ENCODE measurements at places on chromosomes 11 and 22. TPM values are rescaled to one million over a fixed set of nuclear protein-coding genes. Genes with fewer than 3 reads are reported as not detected.

PELI3 gene
- polyA plus RNA-seq: 6.8 TPM

OR51M1 gene
- polyA plus RNA-seq: not detected

DUSP8 gene
- not detected for polyA plus RNA-seq

ZFP91 gene
- polyA plus RNA-seq: 7.3 TPM

SART1 gene
- 50.5 TPM for polyA plus RNA-seq

APOBEC3H gene
- 6.2 TPM for polyA plus RNA-seq

ALX4 gene
- polyA plus RNA-seq: not detected

APOA1 gene
- polyA plus RNA-seq: 0.50 TPM

DDX10 gene
- polyA plus RNA-seq: 16.1 TPM

MGAT3 gene
- not detected for polyA plus RNA-seq

GRCh38 chr22:50184902-50185374 is 775 bp upstream of the TRABD start:
- DNase-seq: no peak

- DNase-seq: peak; percentile 24
Observed at GRCh38 chr11:118791961-118792569, 1.1 kb upstream of the DDX6 start.

GRCh38 chr11:102384419-102385079 is 37.5 kb downstream of the BIRC2 start:
- no peak for DNase-seq

DNA sequence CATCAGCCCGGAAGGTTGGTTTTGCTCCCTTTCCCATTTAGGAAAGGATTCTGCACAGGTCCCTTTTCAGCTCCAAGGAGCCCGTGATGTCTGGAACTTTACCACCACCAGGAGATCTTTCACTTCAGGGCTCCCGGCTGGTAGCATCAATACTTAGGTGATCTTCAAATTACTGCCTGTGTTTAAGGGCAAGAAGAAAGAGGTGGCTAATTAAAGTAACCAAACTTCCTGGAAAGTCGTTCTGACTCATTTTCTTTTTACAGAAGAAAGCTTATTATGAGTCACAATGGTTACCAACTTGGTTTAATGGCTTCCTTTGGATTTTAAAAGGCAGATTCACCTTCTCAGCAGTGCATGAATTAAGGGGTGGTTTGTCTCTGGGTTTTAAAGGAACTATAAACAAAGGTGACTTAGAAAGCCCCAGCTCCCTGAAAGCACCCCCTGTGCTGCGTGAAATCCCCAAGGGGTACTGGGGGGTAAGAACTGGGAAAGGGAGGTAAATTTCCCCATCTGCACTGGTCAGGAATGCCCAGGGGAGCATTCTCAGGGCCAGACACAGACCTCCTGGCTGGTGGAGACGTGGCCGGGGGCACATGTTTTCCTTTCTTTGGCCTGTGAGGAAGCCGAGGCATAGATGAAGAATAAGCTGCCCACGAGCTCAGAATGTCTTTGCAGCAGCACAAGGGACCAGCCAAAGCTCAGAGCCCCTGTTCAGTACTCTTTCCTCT is 8.8 kb downstream of the POU2F3 start:
- no peak for DNase-seq

DNA sequence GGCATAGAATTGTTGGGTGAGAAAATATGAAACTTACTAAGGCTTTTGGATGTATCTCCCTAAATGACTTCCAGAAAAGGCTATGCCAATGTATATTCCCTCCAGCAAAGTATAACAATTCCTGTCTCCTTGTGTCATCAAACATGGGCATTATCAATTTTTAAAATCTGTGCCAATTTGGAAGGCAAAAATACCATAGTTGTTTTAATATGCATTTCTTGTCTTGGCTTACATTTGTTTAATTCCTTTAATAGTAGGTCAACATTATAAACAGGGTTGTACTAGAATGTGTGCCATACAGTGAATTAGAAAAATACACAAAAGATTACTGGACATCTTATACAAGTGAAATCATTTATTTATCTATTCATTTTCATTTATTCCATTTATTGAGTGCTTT is 41.6 kb downstream of the DCUN1D5 start:
- DNase-seq: no peak

GRCh38 chr22:19680911-19681862 is 33.1 kb upstream of the SEPTIN5 start:
- no peak for DNase-seq

DNA sequence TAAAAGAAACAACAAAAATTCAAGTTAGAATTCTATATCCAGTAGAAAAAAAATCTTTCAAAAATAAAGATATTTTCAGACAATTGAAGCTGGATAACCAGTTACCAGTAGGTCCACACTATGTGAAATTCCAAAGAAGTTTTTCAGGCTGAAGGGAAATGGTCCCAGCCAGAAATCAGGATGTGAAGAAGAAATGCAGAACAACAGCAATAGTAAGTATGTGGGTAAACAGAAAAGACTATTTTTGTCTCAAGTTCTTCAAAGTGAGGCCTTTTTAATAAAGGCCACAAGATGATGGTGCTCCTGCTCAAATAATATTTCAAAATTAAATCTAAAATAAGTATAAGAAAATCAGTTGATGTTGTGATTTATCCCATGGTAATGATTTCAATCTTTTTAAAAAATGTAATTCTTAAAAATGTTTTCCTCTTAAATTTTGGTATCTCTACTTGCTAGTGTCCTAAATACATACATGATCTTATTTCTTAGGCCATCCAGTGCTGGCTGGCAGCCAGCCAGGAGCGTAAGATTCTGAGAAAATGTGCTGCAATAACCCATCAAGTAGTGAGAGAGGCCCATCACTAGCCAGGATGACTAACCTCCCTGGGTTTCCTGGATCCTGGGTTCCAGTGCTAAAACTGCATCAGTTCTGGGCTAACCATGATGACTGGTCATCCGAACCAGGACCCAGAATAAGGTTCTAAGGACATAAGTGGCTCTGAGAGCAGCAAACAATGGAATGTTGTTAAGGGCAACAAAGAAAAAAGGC is 15.6 kb upstream of the UCP3 start:
- no peak for DNase-seq

GRCh38 chr22:49097966-49098365 is 729.7 kb downstream of the BRD1 start:
- DNase-seq: no peak

- DNase-seq: no peak
Observed at GRCh38 chr11:74022546-74022945, 13.7 kb upstream of the UCP3 start.

DNA sequence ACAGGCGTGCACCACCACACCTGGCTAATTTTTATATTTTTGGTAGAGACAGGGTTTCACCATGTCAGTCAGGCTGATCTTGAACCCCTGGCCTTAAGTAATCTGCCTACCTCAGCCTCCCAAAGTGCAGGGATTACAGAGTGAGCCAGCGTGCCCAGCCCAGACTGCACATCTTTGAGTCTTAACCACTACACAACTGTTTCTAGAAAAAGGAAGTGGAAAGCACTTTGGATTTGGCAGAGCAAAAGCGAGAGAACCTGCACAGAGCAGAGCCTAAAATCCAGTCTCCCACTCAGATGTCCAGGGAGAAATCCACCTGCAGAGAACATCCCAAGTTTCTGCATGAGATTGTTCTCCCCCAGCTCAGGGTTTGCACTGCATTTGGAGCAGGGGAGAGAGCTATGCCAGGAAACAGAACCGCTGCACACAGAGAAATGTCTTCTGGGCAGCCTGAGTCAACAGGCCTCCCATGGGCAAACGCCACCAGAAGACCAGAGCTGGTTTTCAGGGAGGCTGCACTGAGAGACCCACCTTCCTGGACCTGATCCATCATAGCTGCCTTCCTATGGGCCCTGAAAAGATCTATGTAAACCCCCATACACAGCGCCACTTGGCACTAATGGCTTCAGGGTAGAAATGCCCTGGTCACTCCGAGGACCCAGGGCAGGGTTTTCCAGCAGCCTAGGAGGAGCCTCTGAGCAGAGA is 54.0 kb downstream of the RPUSD4 start:
- no peak for DNase-seq

DNA sequence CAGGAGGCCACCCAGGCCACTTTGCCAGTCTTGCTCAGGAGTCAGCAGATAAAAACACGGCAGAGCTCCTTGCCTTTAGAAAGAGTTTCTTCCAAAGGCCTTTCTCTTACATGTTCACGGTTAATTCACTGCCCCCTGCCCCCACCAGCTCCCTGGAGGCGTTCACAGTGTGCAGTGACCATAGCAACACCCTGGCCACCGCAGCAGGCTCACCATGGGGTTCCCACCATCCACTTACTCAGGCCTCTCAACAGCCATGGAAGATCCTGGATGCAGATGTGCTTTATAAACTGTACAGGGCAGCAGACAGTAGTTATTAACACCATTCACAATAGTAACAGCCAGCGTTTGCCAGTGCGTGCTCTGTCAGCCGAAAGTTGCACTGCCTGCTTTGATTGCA is 10.6 kb upstream of the MYO7A start:
- no peak for DNase-seq

- DNase-seq: peak; percentile 42
Observed at GRCh38 chr11:3341298-3341697, 37.6 kb downstream of the ZNF195 start.

DNA sequence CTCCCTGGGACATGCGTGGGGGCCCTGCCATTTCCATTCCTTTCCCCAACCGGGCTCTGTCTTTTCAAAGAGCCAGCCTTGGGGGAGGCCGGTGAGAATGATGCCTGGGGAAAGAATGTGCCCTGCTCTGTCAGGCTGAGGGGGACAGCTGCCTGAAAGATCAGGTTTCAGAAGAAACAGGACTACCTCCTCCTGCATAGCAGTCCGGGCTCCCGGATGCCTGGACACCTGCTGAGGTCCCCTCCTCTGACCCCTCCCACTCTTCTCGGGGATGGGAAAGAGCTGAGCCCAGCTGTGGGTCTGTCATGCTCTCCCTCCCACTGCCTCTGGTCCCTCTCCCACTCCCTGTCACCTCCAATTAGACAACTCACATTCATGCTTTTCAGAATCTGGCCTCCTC is 41.8 kb upstream of the CDON start:
- DNase-seq: no peak

- no peak for DNase-seq
Observed at GRCh38 chr11:3087821-3088800, 30.9 kb upstream of the CARS1 start.

DNA sequence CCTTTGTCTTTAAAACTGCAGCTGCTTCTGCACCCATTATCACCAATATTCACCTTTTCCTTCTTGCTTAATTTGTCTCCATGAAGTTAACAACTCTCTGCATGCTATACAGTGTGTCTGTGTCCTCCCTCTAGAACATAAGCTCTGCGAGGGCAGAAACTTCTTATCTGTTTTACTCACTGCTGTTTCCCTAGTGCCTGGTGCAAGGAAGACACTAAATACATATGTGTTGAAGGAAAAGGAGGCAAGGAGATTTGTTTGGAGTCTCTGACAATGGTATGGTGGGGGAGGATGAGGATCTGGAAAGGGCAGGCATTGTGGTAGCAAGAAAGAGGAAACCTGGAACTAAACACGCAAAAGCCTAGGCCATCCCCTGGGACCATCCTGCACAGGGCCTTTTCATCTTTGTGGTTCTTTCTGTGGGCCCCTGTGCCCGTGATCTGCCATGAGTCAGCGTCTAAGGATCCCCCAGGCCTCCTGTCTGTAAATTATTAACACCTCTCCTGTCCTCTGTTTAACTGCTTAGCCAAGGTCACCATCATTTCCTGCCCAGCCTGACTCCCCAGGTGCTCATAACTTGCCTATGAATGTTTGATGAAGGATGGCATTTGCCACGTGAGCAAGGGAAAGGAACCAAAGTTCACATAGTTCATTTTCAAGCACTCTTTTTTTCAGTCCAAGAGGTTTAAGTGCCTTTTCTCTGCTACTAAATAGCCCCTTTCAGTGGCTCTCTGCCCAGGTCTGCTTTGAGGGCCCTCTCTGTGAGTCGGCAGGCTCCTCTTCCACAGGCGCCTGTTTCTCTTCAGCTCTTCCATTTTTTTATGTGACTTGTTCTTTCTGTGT is 131.1 kb downstream of the RASSF10 start:
- no peak for DNase-seq

- DNase-seq: no peak
Observed at GRCh38 chr22:35043252-35043933, 22.6 kb upstream of the ISX start.

DNA sequence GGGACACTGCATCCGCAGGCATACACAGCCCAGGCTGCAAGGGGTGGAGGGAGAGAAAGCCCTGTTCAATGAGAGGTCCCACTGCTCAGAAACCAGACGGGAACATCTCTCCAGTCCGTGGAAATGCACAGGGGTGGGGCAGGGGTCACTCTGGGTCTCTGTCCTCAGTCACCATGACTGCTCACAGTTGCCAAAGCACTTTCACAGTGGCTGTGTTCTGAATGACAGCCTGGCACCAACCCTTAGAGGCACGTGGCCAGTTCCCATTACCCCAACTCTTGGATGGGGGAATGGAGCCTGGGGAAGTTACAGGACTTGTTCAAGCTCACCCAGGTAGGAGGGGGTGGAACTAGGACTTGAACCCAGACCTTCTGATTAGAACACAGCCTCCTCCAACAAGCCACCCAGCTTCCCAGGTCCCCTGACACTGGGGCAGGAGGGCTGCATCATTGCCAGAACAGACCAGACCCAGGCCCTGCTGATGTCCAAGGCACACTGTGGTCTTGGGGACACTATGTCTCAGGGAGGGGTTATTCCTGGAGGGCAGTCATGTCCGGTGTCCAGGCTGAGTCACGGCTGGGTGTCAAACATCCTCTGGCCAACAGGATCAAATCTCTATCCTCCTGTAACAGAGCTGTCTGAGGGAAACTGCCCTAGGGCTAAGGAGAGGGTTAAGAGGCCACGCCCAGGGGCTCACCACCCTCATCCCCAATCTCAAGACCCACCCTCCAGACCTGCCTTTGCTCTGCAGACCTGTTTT is 8.2 kb downstream of the ZNF70 start:
- no peak for DNase-seq

DNA sequence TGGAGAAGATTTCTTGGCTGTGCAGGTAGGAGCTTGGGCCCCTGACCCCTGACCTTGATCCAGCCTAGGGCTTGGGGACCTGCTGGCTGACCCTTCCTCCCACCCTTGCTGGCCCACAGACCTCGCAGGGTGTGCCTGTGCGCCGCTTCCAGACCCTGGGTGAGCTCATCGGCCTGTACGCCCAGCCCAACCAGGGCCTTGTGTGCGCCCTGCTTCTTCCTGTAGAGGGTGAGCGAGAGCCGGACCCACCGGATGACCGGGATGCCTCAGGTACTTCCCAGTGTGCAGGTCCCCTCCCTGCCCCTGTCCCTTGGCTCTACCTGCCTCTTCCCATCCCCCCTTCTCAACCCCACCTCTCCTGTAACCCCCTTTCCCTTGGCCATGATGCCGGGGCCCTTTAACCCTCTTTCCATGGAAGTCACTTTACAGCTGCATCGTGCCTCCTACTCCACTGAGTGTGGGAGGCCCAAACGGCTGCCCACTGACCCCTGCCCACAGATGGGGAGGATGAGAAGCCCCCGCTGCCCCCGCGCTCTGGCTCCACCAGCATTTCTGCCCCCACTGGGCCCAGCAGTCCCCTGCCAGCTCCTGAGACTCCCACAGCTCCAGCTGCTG is 3.8 kb downstream of the INPPL1 start:
- DNase-seq: no peak

DNA sequence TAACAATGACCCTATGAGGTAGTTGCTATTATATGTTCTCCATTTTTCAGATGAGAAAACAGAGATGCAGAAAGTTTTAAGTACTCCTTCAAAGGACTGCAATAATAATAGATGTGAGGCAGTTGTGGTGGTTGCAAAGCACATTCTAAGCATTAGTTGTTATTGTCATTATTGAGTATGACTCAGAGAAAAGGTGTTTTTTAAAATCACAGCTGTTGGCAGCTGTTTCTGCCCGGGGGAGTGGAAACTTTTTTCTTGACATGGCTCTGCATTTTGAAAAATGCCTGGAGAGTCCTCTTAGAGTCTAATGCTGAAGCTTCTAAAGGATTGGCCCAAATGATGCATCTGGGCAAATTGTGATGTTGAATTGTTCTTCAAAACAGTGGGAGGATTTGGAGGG is 244.5 kb upstream of the MPPED2 start:
- DNase-seq: no peak
